ENCODE measurements at places on chromosomes 12 and 14.

DNA sequence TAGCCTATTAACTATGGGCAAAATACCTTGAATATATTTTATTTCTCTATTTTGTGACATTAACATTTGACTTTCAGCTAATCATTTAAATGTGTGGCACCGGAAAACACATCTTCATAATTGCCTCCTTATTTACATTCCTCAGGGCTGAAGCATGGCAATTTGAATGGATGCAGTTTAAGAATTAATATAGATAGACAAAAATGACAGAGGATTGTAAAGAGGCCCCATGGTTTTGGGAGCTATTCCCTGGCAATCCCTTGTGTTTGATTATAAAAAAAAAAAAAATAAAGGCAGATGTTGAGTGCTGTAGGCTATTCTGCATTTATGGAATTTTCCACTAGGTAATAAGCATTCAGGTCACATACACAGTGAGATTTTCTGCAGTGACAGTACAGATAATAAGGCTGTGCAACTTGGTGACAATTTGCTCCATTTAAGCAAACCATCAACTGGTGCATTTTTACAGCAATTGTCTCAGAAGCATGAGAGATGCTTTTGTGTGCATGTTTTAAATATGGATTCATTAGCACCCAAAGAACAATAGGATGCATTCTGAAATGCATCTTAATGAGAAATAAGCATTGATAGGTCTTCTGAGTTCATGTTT, 123.2 kb upstream of the SLC38A4 start:
- no peak for DNase-seq

DNA sequence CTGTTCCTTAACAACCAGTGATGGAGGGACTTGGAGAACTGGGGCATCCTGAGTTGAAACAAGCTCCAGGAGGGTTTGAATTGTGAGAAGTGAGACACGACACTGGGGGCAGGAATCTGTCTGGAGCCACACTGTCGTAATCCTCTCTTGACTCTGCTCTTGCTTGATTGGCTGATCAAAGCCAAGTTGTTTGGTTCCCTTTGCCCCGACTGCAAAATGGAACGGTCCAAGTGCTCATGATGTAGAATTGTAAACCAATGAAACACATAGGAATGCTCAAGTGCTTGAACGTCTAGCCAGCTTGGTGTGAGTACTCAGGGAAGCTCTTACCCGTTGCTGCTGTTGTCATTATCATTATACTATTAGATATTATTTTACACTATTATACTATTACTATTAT, 98.1 kb downstream of the TMEM132C start:
- DNase-seq: no peak

DNA sequence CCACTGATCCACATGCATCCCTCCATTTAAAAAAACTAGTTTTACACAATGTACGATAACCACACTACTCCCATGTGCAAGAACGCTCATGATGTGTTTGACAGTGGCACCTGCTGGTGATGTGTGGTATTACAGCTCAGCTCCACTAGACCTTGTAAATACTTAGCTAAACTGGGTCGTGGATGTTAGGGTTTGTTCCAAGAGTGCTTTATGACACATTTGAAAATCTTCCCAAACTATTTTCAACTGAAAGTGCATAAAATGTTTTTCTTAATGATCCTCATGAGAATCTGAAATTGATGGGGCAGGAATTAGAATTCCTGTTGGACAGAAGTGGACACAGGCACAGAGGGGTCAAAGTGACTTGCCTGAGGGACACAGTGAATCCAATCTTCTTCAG, 99.2 kb downstream of the SCARB1 start:
- no peak for DNase-seq

GRCh38 chr12:52026263-52026662, 19.5 kb downstream of the TAMALIN start:
- no peak for DNase-seq

DNA sequence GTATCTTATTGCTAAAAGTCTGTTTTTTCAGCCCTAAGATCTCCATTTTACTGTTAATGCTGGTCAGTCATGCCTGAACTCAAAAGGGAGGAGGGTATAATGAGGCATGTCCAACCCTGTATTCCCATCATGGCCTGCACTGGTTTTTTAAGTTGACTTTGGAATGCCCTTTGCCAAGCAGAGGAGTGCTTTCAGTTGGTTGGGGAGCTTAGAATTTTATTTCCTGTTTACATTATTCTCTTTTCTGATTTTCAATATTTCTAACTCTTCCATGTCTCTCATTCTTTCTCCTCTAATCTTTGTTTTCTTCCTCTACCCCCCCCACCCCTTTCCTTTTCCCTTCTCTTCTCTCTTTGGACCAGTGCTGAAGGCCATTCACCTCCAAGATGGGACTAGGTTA, 4.9 kb upstream of the DHRS2 start:
- no peak for DNase-seq

GRCh38 chr12:101854747-101855146, 22.6 kb upstream of the DRAM1 start:
- peak; percentile 65 for DNase-seq

- no peak for DNase-seq
These were observed 1067.9 kb downstream of the BCL11B start for GRCh38 chr14:98204139-98204538.

GRCh38 chr12:66627988-66628317, 50.9 kb downstream of the GRIP1 start:
- peak; percentile 9 for DNase-seq

DNA sequence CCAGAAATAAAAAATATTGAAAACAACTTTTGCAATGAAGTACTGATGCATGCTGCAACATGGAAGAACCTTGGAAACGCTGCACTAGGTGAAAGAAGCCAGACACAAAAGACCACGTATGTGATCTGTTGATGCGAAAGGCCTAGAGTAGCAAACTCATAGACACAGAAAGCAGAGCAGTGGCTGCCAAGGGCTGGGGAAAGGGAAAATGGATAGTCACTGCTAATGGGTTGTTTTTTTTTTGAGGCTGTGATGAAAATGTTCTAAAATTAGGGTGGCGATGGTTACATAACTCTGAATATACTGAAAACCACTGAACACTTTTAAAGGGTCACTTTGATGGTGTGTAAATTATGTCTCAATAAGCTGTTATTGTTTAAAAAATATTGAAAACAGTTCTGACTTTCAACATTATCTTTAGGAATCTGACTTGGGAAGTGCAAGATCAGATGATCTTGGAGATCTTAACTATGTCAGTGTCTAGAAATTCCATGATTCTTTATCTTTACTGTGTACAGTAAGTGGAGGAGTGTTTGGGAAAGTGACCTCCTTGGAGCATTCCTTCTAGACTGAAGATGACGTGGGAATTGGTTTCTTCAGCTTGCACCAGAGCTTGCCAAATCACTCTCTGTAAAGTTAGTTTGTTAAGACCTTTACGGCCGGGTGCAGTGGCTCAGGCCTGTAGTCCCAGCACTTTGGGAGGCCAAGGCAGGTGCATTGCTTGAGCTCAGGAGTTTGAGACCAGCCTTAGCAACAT, 12.4 kb downstream of the MLXIP start:
- no peak for DNase-seq

DNA sequence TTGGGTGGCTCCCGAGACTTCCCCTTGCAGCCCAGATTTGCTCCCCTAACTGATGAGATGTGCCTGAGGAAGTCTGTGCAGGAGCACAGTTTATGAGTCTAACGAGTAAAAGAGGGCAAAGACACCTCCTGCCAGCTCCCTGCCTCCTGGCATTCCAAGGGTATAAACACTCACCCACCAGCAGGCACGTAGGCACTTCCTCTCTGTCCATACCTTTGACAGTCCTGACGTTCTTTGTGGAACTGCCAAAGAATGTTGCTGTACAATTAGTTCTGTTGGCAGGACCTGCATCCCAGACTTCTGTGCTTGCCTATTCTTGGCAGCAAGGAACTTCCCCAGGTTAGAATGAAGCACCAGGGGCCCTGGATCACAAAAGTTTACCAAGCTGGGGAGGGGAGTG, 889.3 kb downstream of the BCL11B start:
- no peak for DNase-seq

GRCh38 chr12:11894890-11895289, 175.8 kb upstream of the BCL2L14 start:
- no peak for DNase-seq

DNA sequence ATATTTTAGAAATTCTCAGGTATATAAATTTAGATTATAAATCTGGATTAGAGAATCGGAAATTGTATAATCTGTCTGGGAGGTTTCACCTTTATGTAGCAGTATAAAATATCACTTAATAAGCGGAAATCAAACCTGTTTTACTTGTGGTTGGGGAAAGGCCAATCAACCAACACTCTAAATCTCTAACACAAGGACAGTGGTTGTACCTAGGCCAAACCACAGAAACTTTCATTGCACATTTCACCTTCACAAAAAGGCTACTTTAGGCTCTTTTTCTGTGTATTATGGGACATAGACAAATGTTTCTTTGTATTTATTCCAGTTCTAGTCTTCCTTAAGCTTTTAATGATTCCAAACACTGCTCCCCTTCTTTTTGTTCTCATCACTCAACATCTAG, 19.8 kb downstream of the ERH start:
- DNase-seq: no peak

DNA sequence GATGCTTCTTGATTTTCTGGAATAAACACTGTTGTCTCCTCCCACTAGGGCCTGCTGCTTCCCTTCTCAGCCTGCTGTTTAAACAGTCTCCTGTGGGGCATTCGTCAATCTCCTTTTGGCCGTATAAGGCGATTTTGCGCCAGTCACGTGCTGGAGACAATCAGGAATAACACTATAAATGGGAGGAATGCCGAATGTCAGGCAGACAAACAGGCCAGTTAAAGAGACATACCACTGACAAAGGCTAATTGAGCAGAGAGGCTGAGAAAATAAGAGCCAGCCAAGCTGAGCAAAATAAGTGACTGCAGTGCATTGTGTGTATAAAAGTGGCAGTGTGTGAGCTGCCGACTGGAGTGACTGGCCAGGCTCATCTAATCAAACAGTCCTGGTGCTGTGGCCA, 23.3 kb downstream of the DMAC2L start:
- no peak for DNase-seq

DNA sequence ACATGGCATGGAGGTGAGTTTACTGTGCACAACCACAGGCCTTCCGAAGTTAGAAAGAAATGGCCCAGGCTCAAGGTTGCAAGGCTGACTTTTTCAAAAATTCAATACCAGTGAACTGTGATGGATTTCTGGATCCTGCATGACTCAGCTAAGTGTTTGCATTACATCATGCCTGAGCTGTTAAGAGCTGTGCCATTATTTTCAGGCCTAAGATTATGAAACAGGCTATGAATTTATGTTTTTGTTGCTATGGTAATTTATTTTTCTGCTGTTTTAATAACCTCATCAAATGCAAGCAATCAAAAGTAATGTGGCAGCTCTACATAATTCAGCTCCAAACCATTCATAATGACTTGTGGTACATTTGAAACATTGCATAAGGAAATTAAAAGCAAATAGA, 457.7 kb upstream of the TMEM132C start:
- DNase-seq: no peak

DNA sequence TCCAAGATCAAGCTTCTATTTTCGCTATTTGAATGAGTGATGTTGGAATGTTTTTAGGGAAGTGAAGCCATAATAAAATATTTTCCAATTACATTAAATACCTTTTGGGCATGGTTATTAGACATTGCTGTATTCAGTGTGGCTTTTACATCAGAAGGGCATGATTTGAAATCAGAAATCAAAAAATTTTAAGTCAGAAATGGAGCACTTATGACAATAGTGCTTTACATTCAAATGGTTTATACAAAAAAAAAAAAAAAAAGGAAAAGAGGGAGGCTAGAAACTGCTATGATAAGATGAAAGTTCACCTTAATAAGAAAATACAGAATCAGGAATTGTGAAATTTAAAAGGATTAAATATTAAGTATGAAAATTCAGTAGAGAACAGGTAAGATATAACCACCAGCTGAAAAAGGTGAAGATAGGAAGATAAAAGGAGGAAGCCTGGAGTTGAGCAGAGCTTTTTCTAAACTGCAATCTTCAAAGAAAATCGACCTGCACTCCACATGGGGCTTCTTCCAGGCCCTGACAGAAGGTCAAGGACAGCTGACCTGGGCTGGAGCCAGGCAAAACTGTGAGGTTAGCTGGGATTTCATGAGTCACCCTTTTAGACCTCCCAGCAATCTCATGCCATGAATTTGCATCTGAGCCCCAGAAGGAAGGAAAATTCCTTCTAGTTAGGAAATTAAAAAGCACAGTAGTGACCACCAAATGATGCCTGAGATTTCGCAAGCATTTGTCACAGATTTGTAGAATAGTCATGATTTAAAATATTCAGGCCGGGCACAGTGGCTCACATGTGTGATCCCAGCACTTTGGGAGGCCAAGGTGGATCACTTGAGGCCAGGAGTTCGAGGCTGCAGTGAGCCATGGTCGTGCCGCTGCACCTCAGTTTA, 23.4 kb upstream of the BMP4 start:
- no peak for DNase-seq

DNA sequence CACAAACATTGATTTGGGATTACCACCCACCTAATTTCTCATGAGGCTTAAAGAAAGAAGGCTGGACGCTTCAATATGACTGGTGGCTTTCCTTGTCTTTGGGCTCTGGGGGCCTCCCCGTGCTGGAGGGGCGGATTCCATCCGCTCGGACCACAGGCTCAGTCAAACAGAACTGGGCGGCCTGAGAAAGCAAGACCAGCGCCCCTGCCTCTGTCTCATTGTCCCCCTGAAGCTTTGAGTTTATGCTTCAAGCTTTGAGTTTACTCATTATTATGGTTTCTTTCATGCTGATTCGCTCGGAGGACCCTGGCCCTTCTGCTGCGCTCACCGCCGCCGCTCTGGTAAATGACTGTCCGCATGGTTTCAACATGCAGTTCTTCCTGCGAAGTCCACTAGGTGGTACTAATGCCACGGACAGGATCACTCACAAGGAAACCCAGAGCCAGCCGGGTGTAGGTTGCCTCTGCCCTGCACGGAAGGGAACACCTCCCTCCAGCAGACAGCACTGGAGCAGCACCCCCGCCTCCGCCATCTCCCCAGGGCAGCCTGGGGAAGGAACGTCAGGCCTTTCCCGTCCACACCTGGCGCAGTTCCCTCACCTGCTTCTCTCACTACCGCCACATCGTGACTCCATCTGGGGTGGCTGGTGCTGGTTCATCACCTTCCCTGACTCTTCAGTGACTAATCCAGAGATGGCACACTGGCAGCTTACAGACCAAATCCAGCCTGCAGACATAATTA, 13.2 kb upstream of the TIGAR start:
- no peak for DNase-seq

- no peak for DNase-seq
These were observed 122.5 kb upstream of the COCH start for GRCh38 chr14:30751646-30752416.
